ENCODE measurements at places on chromosomes 12 and 14.

DNA sequence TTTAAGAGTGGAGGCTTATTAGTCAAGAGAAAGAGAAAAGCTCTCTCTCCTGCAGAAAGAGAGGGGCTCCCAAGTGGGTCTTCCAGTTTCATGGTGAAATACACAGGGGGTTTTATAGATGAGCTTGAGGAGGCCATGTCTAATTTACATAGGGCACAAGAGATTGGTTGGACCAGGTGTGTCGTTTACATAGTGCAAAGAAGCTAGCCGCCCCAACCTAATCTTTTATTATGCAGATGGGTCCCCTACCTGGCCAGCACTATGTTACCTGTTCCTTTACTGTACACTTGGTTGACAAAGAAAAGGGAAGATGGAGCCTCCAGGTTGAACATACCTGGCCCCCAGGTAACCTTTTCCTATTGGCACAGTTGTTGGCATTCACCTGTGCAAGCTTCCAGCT, 195.0 kb downstream of the PIK3C2G start:
- DNase-seq, result no peak

- DNase-seq, result no peak
These were observed 12.4 kb downstream of the IQSEC3 start for GRCh38 chr12:78981-79380.

DNA sequence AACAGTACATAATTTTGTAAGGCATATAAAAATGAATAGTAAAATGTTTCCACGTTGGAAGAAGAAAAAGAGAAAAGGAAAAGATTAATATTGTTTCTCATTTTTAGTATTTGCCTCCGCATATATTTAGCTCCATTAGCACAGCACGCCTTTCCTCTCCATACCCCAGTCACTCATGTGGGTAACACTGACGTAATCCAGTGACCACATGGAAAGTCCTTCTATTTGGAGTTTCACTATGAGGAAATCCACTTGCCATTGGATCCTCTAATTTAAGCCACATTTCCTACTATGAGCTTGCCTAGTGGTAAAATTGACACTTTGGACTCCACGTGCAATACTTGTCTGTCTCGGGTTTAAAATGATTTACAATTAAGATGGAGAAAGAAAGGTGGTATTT, 5.7 kb upstream of the SLCO1A2 start:
- no peak for DNase-seq

GRCh38 chr14:103529383-103530365, 678 bp downstream of the TRMT61A start:
- peak; percentile 70 for DNase-seq

GRCh38 chr14:71541973-71542690, 390.1 kb upstream of the RGS6 start:
- no peak for DNase-seq
